B cell (primary cell): ENCODE measurements at places on chromosomes 6 and 20. TPM values are rescaled to one million over a fixed set of nuclear protein-coding genes. Genes with fewer than 3 reads are reported as not detected.

- H3K36me3 ChIP-seq, result no peaks in the 10 kb centered on the region
- DNase-seq, result no peak
- H3K4me3 ChIP-seq, result no peak overlapping the region
- no peak overlapping the region for H3K27ac ChIP-seq
- no peaks in the 10 kb centered on the region for H3K27me3 ChIP-seq
- peaks cover 6% of the 10 kb centered on the region for H3K4me1 ChIP-seq
Observed at GRCh38 chr20:15843777-15844176, 729.5 kb downstream of the KIF16B start.

DNA sequence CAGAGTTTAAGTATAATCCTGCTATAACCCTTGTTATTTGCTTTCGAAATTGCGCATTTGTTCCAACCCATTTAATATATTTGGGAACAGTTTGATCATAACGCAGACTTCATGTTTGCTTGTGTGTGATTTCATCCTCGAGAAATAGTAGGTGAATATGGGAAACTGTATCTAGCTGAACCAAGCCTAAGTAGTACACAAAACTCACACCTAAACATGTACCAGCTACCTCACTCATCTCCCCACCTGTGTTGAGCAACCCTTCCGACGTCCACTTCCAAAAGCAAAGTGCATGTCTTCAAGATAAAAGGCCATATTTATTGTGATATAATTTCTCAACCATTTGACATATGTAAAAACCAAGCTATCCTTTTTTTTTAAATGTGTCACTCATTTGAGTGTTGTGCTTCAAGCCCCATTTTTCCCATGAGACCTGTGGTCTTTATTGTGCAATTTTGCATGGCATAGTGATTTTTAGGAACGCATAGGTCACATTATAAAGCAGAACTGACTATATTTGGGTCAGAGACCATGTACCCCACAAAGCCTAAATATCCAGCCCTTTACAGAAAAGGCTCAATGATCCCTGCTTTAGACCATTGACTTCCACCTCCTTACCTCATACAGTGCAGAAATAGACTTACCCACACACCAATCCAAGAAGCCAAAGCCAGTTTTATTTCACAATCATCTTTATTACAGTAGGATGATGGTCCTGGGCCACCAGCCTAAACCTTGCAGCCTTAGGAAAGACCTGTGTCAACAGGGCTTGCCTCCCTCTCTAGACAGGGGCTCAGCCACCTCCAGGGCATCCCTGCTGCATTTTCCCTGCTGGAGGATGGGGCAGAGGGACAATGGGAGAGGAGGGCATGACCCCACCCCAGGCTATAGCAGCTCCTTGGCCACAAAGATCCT lies 7.1 kb downstream of the CCND3 start:
- H3K4me3 ChIP-seq, result no peak overlapping the region
- H3K36me3 ChIP-seq, result peaks cover 67% of the 10 kb centered on the region
- H3K4me1 ChIP-seq, result peaks cover 48% of the 10 kb centered on the region
- H3K27ac ChIP-seq, result no peak overlapping the region

- no peaks in the 10 kb centered on the region for H3K27me3 ChIP-seq
- peaks cover 21% of the 10 kb centered on the region for H3K4me1 ChIP-seq
- H3K4me3 ChIP-seq, result no peak overlapping the region
- no peak for DNase-seq
- no peak overlapping the region for H3K27ac ChIP-seq
Observed at GRCh38 chr6:30568245-30568644, 3.0 kb upstream of the ABCF1 start.

GRCh38 chr6:24662236-24662635 lies 4.5 kb downstream of the TDP2 start:
- no peak overlapping the region for H3K4me3 ChIP-seq
- no peak overlapping the region for H3K27ac ChIP-seq
- H3K36me3 ChIP-seq, result peaks cover 32% of the 10 kb centered on the region
- DNase-seq, result no peak
- no peaks in the 10 kb centered on the region for H3K27me3 ChIP-seq

GRCh38 chr20:6038256-6038655 lies 15.6 kb downstream of the LRRN4 start:
- H3K27ac ChIP-seq, result no peak overlapping the region
- no peak overlapping the region for H3K4me3 ChIP-seq
- peaks cover 1% of the 10 kb centered on the region for H3K36me3 ChIP-seq
- H3K27me3 ChIP-seq, result no peaks in the 10 kb centered on the region
- no peaks in the 10 kb centered on the region for H3K4me1 ChIP-seq

DNA sequence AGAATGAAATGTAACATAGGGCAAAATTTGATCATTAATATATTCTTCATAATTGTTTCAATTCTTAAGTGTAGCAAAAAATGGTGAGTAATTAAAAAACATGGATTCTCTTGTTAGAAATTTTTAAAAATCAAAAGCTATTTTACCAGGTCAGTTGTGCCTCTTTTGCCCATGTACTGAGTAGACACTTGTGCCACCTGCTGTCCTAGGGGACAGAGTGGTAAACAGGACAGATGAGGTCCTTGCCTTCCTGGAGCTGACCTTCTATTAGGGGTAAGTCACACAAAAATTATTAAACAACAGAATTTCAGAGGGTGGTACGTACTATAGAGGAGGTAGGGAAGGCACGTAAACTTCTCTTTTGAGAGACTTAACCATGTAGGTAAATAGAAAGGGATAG lies 6.5 kb downstream of the RNF24 start:
- no peaks in the 10 kb centered on the region for H3K27me3 ChIP-seq
- no peaks in the 10 kb centered on the region for H3K36me3 ChIP-seq
- no peaks in the 10 kb centered on the region for H3K4me1 ChIP-seq

- H3K4me3 ChIP-seq, result no peak overlapping the region
- no peak overlapping the region for H3K27ac ChIP-seq
- no peaks in the 10 kb centered on the region for H3K27me3 ChIP-seq
- H3K4me1 ChIP-seq, result peaks cover 42% of the 10 kb centered on the region
- DNase-seq, result no peak
- no peaks in the 10 kb centered on the region for H3K36me3 ChIP-seq
Observed at GRCh38 chr6:142822842-142823241, 122.1 kb downstream of the HIVEP2 start.

- DNase-seq, result no peak
- no peak overlapping the region for H3K4me3 ChIP-seq
- H3K27ac ChIP-seq, result no peak overlapping the region
- H3K4me1 ChIP-seq, result no peaks in the 10 kb centered on the region
Observed at GRCh38 chr6:161417717-161418462, 144.0 kb upstream of the AGPAT4 start.

DNA sequence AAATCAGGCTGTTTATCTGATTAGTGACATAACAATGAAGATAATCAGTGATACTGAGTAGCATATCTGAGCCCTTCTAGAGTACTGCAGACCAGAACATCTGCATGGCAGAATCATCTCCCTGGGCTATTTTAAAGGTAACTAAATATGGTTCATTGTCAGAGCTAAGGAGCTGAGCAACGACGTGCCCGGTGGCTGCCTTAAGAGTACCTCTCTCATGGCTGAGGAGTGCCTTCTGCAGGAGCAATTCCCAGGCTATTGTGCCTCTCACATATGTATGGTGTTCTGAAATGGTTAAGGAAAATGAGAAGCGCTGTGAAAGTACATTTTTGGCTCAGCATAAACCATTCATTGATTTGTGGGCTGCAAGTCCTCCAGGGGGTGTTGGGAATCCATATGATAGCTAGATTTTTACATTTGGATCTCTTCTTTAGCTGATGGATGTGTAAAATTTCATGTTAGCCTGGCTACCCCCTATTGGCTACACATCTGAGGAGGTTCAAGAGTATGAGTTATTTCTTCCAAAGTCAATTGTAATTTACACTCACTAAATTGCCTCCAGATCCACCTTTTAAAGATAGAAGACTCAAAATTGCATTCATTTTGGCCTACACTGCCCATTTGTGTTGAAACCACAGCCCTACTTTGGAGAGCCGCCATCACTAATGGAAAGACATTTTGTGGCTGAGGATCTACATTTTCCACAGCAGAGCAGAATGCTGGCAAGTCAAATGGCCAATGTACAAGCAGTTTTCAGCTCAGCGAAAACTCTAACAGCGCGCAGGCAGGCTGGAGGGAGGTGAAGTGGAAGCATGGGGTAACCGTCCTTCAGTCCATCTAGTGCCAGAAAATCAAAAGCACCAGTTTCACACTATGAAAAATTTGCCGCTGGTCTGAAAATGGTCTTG lies 198.0 kb downstream of the SIM1 start:
- H3K4me3 ChIP-seq, result no peak overlapping the region
- DNase-seq, result no peak
- no peak overlapping the region for H3K27ac ChIP-seq
- H3K27me3 ChIP-seq, result no peaks in the 10 kb centered on the region
- H3K36me3 ChIP-seq, result no peaks in the 10 kb centered on the region
- no peaks in the 10 kb centered on the region for H3K4me1 ChIP-seq

DNA sequence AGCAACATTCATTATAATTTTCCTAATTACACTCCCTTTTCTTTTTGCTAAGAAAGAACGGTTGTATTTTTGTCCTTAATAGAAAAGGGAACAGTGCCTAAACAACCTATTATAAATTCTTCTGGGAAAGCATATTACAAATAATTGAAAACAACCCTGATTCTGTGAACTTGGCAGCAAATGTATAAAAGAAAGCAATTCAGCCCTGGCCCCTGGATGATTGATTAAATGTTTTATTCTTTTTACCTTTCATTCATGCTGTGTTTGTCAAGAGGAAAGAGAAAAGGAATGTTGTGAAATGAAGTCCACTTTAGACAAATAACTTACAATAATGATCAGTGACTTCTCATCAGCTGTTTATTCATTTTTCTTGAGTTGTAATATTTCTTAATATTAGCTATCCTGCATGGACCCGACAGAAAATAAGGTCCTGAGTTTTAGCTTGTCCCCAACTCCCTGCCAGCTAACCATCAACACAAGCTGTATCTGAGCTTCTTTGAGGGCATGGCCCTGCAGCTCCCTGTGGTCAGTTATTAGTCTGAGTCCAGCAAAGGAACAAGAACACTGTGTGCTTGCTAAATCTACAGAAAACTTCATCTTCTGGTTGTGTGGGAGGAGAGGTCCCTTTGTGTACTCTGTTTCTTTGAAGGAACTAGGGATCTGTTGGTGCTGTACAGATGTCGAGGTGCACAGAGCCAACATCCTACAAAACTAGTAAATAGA lies 248.2 kb downstream of the LAMA2 start:
- H3K4me3 ChIP-seq, result no peak overlapping the region
- no peaks in the 10 kb centered on the region for H3K36me3 ChIP-seq
- H3K27ac ChIP-seq, result no peak overlapping the region
- DNase-seq, result no peak
- no peaks in the 10 kb centered on the region for H3K27me3 ChIP-seq

GRCh38 chr20:16662467-16662866 lies 67.4 kb upstream of the SNRPB2 start:
- H3K27me3 ChIP-seq, result no peaks in the 10 kb centered on the region
- no peaks in the 10 kb centered on the region for H3K4me1 ChIP-seq
- no peak overlapping the region for H3K4me3 ChIP-seq
- no peak overlapping the region for H3K27ac ChIP-seq

DNA sequence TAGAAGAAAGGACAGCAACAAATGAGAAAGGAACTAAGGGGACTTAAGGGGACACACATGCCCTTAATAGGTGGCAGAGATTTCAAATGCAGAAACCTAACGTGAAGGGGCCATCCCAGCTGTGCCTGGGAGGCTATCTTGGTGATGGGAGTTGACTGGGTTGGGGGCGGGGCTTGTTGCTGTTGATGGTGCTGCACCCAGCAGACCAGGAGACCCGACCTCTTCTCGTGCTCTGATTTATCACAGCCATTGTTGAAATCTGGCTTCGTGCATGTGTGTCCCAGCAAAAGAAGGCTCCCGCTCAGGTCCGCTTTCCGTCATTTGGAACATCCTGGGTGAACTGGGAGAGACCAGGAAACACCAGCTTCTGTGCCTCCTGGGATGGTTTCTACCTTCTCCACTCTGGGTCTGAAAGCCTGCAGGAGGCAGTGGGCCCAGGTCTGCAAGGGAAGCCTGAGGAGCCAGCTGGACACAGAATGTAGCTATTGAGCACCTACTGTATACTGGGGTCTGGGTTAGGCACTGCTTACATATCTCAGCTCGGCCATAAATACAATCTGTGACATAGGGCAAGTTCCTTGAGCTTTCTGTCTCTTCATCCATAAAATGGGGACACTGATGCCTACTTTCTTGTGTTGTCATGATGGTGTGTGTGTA lies 32.1 kb downstream of the TOX2 start:
- no peak for DNase-seq
- no peak overlapping the region for H3K4me3 ChIP-seq
- H3K27ac ChIP-seq, result no peak overlapping the region
- peaks cover 24% of the 10 kb centered on the region for H3K4me1 ChIP-seq

DNA sequence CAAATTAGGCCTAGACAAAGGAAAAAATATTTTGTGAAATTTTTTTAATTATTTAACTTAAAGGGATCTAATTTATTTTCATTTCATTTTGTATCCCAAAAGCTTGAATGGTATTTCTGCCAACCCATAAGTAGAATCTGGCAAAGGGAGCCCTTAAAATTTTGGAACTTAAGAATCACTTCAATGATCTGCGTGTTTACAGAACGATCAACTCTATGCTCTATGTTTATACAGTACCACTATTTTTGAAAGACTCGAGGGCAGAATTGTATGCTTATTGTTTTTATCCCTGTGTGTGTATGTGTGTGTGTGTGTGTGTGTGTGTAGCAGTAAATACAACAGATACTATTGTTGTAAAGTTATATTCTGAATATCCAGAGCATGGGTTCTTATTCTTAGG lies 39.2 kb downstream of the METTL24 start:
- H3K4me1 ChIP-seq, result no peaks in the 10 kb centered on the region
- no peaks in the 10 kb centered on the region for H3K36me3 ChIP-seq
- H3K4me3 ChIP-seq, result no peak overlapping the region
- no peak overlapping the region for H3K27ac ChIP-seq
- no peak for DNase-seq
- no peaks in the 10 kb centered on the region for H3K27me3 ChIP-seq

- no peaks in the 10 kb centered on the region for H3K27me3 ChIP-seq
- no peak overlapping the region for H3K4me3 ChIP-seq
- H3K36me3 ChIP-seq, result peaks cover under 1% of the 10 kb centered on the region
- peaks cover 40% of the 10 kb centered on the region for H3K4me1 ChIP-seq
Observed at GRCh38 chr6:111724505-111724904, 118.8 kb upstream of the TRAF3IP2 start.

- DNase-seq, result no peak
- no peaks in the 10 kb centered on the region for H3K36me3 ChIP-seq
- no peaks in the 10 kb centered on the region for H3K4me1 ChIP-seq
- H3K27ac ChIP-seq, result no peak overlapping the region
Observed at GRCh38 chr20:7490288-7490687, 450.0 kb downstream of the HAO1 start.

Gene CPXM1
- 1.6 and 1.9 TPM in 2 replicates for total RNA-seq

Gene SALL4
- not detected in 2 replicates for total RNA-seq

Gene ZSCAN26
- total RNA-seq, result 29.3 and 31.8 TPM in 2 replicates

Gene GHRH
- total RNA-seq, result not detected in 2 replicates

Gene SYNGAP1
- 31.4 and 43.0 TPM in 2 replicates for total RNA-seq

Gene F13A1
- total RNA-seq, result 2.0 and 2.2 TPM in 2 replicates
